ENCODE measurements at places on chromosomes 2 and 18.

GRCh38 chr18:77044866-77045664 lies 87.5 kb downstream of the MBP start:
- DNase-seq: no peak

- no peak for DNase-seq
Observed at GRCh38 chr2:160358046-160358445, 135.6 kb downstream of the RBMS1 start.

GRCh38 chr2:141317986-141318385 lies 812.8 kb downstream of the LRP1B start:
- no peak for DNase-seq

DNA sequence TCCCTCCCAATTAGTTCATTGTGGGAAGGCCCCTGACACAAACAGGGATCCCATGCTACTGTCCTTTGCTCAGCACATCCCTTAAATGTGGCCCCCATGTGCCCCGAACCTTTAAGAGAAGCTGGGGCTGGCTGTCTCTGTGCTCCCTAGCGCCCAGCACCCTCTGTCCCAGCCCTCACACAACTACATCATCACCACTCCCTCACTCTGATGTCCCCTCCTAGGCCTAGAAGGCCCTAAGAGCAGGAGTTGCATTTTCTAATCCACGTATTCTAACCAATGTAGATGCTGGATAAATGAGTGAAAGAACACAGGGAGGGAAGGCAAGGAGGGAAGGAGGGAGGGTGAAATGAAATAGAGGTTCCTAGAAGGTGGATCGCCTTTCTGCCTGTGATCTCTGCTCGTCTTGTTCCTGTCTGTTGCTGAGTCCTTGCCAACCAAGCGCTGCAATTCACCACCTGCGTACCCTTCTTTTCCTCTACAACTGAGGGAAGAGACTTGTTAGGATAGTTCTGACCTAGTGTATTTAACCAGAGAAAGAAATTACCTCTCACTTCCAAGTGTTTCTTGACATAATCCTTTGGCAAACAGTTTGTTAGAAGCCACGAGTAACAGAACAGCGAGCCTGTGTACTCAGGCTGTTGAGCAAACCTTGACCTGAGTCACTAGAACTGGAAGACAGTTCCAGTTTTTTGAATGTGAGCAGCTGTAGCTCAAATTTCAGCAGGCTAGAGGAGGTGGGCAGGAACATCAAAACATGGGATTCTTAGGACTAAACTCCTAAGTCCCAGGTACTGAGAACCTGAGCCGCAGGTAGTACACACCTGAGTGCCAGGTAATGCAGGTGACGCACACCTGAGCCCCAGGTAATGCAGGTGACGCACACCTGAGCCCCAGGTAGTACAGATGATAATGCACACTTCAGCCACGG lies 181.5 kb upstream of the ID2 start:
- no peak for DNase-seq

DNA sequence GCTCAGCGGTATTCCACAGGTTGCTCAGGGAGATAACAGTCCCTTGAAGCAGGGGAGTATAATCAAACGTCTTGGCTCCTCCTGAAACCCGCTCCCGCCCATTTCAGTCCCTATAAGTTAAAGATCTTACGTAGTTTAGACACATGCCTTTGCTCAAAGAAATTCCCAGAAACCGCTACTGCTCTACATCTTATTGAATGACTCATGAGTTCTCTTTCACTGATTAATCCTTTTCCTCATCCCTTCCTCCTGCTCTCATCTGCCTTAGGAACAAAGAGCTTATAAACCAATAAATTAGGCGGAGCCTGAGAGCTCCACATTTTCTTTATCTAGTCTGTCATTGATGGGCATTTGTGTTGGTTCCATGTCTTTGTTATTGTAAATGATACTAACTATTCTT lies 4.2 kb upstream of the SERPINB4 start:
- DNase-seq: no peak

- DNase-seq: no peak
Observed at GRCh38 chr2:237201461-237202287, 116.0 kb downstream of the COPS8 start.

DNA sequence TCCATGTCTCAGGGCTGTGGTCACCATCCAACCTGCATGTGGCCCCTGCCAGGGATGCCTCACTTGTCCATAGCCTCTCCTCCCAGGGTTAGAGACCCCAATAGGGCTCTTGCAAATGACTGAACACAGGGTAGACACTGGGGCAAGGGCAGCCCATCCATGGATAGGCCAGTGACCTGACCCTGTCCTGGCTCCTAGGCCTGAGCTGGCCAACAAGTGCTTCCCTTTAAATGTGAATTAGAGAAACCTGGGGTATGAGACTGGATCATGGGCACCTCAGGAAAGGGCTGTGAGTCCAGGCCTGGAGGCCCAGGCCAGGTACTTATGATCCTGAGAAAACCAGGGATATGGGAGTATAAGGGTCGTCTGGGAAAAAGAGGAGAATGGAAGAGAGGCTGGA lies 64.5 kb downstream of the COPS8 start:
- DNase-seq: no peak

Measured in esophagus squamous epithelium (tissue), 5 donors.